ENCODE measurements at places on chromosomes 16 and 17.

DNA sequence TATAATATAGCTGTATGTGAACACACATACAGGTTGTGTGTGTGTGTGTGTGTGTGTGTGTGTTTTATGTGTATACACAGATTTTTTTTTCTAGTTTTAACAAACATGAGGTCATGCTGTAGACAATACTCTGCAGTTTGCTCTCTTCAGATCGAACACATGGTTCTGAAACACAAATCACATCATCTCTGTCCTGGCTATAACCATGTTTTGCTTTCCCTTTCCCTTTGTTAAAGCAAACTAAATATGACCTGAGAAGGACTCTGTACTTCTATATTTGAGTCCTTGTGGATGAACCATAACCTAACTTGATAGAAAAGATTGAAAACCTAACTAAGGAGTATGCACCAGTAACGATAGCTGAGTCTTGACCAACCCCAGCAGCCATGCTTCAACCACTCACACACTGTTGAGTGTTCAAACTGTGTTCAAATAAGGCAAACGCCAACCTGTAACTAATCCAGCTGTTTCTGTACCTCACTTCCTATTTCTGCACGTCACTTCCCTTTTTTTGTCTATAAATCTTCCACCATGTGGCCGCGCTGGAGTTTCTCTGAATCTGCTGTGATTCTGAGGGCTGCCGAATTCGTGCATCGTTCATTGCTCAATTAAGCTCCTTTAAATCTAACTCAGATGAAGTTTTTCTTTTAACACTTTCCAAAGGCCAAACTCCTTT lies 303.8 kb downstream of the HS3ST3B1 start:
- no peak for DNase-seq

GRCh38 chr16:56713794-56714193 lies 16.1 kb upstream of the NUP93 start:
- no peak for DNase-seq

- no peak for DNase-seq
Measured at GRCh38 chr17:82740906-82741759, 5.7 kb downstream of the FN3K start.

- no peak for DNase-seq
Measured at GRCh38 chr17:31646642-31647041, 212.4 kb downstream of the COPRS start.

DNA sequence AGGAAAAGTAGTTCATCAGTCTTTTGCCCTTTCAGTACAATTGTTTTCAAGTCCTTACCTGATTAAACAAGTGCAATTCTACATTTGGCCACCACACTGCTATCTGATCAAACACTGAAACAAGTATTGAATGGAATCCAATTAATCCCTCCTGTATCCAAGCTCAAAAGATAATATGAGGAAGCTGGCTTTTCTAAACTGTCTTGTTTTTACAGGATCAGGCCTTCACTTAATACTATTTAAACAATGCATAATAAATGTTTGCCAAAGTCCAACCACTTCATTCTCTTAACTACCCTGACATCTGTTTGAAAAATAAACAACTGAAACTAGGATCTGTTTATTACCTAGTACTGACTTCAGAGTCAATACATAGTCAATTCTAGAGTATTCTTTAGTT lies 131.6 kb downstream of the MRTFB start:
- no peak for DNase-seq

DNA sequence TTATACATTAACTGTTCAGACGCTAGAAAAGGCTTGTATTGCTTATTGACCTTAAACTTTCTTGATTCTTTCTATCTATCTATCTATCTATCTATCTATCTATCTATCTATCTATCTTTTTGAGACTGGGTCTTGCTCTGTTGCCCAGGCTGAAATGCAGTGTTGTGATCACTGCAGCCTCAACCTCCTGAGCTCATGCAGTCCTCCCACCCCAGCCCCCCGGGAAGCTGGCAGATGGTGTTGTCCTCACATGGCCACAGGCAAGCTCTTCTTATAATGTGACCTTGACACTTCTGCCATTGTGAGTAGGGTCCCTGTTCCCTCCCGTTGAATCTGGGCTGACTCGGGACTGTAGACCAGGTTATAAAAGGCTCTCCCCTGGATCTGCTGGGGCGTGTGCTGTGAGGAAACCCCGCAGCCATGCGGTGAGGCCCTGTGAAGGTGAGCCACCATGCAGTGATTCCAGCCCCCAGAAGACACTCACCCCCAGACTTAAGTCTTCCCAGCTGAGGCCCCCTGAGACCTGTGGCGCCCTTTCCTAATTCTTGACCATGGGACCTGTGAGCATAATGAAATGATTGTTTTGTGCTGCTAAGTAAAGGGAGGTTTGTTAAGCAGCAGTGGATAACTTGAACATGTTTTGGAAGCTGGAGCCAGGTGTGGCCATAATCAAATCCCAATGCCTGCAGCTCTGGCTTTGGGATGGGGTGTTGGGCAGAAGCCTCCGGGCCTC lies 54.3 kb downstream of the RPTOR start:
- DNase-seq = no peak

DNA sequence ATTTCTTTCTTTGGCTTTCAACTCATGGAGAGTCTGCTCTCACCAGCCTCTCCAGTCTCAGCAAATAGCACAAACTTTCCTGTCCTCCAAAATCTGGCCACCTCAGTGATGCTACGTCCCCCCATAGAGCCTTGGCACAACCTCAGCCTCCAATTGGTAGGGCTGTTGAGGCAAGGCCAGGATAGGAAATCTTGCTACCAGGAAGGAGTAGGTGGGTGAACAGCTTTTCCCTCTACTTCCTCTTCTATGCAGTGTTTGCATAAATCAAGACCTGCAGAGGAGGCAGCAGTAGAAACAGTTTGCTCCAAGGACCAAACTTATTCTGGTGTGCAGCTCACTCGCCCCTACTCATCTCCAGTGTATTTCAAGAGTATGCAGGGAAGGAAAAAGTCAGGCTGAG lies 701 bp upstream of the DPEP2 start:
- DNase-seq = no peak

GRCh38 chr17:48915459-48916282 lies 7.5 kb downstream of the UBE2Z start:
- DNase-seq = no peak

GRCh38 chr16:8848939-8849391 lies 19.8 kb downstream of the CARHSP1 start:
- DNase-seq = no peak

- no peak for DNase-seq
Measured at GRCh38 chr17:45929344-45929743, 35.0 kb downstream of the MAPT start.

GRCh38 chr17:82751171-82751570 lies 694 bp upstream of the TBCD start:
- no peak for DNase-seq

- no peak for DNase-seq
Measured at GRCh38 chr16:54136276-54136625, 150.3 kb downstream of the IRX3 start.

DNA sequence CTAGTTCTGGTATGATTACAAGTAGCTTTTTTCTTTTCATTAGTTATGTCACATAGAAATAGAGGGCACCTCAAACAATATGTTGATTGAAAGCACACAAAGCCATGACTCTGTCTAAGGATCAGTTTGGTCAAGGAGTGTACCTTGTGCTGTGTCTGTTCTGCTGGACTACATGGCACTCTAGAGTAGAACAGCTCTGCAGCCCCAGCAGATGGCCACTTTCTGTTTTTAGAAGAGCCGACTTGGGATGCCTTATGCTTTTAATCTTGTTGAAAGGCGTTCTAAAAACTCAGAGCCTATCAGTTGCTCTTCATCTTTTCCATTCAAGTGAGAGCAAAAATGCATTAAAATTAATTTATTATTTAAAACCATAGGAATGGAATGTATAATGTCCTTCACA lies 49.3 kb upstream of the CA10 start:
- DNase-seq = no peak

DNA sequence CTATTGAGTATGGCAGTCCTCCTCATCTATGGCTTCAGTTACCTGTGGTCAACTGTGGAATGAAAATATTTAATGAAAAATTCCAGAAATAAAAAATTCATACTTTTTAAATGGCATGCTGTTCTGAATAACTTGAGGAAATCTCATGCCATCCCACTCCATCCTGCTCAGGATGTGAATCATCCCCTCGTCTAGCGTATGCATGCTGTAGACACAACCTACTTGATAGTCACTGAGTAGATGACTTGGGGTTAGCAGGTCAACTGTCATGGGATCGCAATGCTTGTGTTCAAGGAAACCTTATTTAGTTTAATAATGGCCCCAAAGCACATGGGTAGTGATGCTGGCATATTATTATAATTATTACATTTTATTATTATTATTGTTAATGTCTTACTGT lies 4.8 kb upstream of the VAC14 start:
- DNase-seq = no peak

DNA sequence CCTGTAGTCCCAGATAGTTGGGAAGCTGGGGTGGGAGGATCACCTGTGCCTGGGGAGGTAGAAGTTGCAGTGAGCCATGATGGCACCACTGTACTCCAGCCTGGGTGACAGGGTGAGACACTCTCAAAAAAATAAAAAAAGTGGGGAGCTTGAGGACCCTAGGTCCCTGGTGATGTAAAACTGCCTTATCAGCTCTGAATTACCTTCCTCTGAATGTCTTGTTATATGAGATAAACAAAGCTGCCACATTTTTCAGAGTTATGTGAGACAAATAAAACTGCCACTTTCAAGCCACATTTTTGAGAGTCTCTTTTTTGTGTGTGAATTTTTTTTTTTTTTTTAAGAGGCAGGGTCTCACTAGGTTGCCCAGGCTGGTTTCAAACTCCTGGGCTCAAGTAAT lies 32.0 kb upstream of the B4GALNT2 start:
- no peak for DNase-seq

- DNase-seq = no peak
Measured at GRCh38 chr16:51532551-51532950, 381.5 kb upstream of the SALL1 start.

DNA sequence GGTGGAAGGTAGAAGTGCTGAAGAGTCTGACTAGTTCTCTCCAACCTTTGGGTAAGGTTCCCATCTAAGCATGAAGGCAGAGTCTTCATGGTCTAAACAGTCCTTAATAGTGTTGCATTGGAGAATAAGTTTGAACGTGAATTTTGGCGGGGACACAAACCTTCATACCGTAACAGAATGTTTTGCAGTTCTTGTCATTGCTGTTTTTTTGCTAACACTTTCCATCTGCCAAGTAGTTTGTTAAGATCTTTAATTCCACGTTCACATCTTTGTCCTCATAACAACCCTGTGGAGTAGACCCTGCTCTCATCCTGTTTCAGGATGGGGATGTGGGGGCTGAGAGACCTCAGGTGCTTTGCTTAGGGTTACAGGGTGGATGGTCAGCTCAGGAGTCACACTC lies 936.9 kb upstream of the EEF2KMT start:
- DNase-seq = no peak

- no peak for DNase-seq
Measured at GRCh38 chr16:58021661-58022551, 3.6 kb upstream of the MMP15 start.

- DNase-seq = no peak
Measured at GRCh38 chr17:73342050-73342522, 30.3 kb upstream of the CDC42EP4 start.

DNA sequence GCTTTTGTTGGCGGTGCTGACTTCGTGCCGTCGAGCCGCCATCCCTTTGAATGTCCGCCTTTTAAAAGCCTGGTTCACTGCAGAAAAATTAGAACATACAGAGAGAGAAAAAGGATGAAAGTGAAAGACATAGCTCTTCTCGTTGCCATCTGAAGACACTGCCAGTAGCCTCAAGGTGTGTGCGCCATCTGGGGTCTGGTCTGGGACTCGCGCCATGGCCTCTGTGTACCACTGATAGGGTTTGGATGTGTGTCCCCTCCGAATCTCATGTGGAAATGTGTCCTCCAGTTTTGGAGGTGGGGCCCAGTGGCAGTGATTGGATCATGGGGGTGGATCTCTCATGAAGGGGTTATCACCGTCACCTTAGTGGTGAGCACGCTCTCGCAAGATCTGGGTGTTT lies 15.5 kb downstream of the GSE1 start:
- no peak for DNase-seq

DNA sequence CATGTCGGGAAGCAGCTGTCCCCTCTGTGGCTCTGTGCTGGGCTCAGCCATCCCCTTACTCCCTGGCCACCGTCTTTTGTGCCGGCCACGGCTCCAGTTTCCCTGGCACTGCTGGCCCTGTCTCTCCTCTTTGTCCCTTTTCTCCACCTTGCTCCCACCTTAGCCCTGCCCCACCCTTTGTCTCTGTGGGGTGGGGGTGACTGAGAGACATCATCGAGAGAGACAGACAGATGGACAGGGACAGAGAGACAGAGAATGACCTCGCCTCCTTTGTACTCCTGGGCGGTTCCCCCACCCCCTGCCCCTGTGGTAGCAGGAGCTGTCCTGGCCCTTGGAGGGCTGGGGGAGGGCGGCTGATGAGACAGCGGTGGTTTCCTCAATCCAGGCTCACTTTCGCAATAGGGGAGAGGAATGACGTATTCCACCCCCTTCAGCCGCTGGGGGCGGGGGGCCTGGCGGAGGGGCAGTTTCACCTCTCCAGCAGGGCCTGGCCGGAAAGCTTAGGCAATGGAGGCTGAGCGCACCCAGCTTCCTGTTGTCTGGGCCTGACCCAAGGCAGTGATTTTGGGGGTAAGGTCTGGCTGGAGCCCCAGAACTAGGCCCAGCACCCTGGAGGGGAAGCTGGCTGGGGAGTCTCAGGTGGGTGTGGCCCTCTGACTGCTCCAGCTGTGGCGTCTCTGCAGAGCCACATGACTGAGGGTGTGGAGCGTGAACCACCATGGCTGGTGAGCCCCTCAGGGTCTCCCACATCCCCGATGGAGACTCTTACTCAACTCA lies 7.3 kb downstream of the FMNL1 start:
- peak; percentile 61 for DNase-seq

DNA sequence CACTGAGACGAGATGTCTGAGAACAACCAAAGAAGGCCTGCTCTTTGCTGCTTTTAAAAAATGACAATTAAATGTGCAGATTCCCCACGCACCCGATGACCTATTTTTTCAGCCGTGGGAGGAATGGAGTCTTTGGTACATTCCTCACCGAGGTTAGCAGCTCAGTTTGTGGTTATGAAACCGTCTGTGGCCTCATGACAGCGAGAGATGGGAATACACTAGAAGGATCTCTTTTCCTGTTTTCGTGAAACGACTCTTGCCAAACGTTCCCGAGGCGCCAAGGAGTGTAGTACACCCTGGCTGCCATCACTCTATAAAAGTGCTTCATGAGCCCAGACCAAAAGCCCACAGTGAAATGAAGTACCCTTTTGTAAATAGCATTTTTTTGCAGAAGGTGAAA lies 87.8 kb downstream of the CRISPLD2 start:
- no peak for DNase-seq

- DNase-seq = no peak
Measured at GRCh38 chr17:45902892-45903346, 8.6 kb downstream of the MAPT start.
